ENCODE measurements at places on chromosomes 6 and 20.

DNA sequence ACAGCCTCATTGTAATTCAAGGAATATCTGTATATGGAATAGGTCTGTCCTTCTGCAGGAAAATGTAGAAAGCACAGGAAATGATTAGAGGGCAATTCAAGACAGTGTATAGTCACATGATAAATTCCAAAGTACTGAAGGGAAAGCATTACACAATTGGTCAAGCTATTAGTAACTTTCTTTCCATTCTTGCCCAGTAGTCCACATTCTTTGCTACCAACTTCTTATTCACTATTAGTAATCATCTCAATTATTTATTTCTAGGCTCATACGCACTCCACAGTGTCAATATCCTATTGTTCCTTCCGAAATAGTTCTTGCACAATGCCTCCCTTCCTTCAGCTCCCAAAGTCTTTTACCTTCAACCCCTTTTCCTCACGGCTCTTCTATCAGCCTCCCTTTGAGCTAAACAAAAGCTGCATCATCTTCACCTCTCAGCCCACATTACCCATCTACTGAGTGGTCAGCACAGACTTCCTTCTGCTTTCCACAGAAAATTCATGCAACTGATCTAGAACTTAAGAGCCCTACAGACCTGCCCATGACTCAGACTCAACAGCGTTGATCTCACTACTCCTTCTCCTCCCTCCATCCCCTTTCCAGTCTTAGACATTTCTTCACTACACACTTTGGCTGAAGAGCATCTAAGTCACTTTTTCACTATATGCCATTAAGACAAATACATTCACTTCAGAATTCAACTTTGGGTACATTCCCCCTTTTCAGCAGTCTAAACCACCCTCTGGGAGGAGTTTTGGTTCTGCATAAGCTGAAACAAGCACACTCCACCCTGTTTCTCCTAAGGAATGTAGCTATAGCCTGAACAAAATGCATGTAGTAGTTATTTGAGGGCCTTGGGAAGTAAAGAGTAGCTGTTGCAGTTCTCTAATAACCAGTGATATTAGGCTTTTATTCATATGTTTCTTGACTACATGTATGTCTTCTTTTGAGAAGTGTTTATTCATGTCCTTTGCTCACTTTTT, 157.9 kb downstream of the KIF16B start:
- DNase-seq, result no peak

DNA sequence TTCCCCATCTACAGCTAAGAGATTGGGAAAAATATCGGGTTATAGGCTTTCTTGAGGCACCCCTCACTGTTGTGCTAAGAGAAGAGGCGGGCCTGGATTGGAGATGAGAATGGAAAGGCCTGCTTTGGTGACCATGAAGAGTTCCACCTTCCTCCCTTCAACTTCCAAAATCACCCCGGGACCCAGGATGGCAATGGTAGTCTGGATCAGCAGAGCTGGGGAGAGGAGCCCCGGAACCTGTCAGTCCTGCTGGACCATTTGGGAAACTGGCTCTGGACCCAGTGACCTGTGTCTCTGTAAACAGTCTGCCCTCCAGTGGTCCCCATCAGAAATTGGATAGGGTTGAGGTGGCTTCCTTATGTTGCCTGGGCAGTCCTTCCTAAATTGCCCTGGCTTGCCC, 1085.6 kb downstream of the KHDRBS2 start:
- DNase-seq, result no peak

- no peak for DNase-seq
These were observed 156.4 kb upstream of the SYNCRIP start for GRCh38 chr6:85798931-85799652.

- peak; percentile 25 for DNase-seq
These were observed 3.8 kb downstream of the SLC35B2 start for GRCh38 chr6:44253307-44254101.

DNA sequence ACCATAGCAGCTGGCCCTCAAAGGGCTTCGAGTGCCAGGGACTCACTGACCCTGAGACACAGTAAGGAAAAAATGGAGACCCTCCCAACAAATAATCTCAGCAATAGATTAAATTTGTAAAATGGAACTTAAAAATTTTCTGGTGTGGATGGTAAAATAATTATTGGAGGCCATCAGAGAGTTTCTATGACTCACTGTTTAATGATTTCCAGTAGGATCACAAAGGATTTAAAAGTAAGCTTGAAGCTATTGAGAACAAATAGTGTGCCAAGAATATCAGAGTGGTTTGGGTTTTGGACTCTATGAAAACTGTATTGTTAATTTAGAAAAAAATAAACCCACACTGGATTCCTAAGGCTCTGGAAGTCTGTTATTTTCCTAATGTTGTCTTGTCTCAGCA, 115.2 kb upstream of the AKIRIN2 start:
- no peak for DNase-seq

- no peak for DNase-seq
These were observed 33.5 kb upstream of the UBR2 start for GRCh38 chr6:42530296-42530695.

DNA sequence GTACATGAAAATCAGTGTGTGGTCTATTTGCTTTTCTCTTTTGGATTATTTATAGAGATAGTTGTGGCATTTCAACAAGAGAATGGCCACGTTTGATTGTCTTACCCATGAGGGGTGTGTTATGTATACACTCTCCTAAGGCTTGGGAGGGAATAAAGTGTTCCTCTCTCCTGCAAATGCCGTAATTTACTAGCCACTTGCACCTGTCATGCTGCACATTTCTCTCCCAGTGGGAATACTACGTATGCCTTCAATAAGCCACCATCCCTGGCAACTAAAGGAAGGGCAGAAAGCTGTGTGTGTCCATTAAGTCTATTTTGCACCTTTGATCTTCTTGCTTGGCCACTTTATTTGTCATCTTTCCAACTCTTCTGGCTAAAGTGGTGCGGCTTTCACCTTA, 541.2 kb downstream of the QKI start:
- peak; percentile 23 for DNase-seq

DNA sequence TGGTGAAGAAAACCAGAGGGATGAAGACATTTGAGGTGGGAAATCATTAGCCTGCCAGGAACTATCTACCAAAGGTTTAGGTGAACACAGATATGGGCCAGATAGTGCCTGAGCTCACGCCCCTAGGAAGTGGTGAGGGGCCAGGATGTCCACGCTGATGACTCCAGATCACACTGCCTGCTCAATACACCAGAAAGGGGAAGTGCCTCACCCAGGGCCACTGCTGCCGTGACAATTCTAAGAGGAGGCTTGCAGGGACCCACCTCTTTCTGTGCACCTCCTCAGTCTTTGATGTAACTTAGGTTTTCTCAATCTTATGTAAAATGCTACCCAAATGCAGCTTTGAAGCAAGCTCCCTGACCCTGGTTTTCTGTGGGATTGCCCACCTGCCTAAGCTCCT, 5.4 kb upstream of the RAB44 start:
- no peak for DNase-seq

GRCh38 chr6:130372786-130373185, 7.0 kb downstream of the TMEM200A start:
- no peak for DNase-seq

- DNase-seq, result no peak
These were observed 3.8 kb downstream of the AAR2 start for GRCh38 chr20:36240076-36240475.

- DNase-seq, result no peak
These were observed 252.5 kb upstream of the NOX3 start for GRCh38 chr6:155708100-155708499.
